Stimulated activated naive CD4-positive, alpha-beta T cell (primary cell): ENCODE measurements at places on chromosomes 4 and X.

GRCh38 chr4:102080184-102080583 lies 265.1 kb downstream of the SLC39A8 start:
- no peak for DNase-seq

- no peak for DNase-seq
Observed at GRCh38 chr4:7978907-7979651, 39.4 kb upstream of the AFAP1 start.

- DNase-seq, result no peak
Observed at GRCh38 chr4:28948501-28948900, 1771.7 kb upstream of the PCDH7 start.

GRCh38 chr4:176444741-176445140 lies 125.0 kb downstream of the SPCS3 start:
- no peak for DNase-seq

- DNase-seq, result no peak
Observed at GRCh38 chr4:29459926-29460325, 1260.2 kb upstream of the PCDH7 start.
